ENCODE measurements at places on chromosomes 2 and 18. TPM values are rescaled to one million over a fixed set of nuclear protein-coding genes. Genes with fewer than 3 reads are reported as not detected.

DNA sequence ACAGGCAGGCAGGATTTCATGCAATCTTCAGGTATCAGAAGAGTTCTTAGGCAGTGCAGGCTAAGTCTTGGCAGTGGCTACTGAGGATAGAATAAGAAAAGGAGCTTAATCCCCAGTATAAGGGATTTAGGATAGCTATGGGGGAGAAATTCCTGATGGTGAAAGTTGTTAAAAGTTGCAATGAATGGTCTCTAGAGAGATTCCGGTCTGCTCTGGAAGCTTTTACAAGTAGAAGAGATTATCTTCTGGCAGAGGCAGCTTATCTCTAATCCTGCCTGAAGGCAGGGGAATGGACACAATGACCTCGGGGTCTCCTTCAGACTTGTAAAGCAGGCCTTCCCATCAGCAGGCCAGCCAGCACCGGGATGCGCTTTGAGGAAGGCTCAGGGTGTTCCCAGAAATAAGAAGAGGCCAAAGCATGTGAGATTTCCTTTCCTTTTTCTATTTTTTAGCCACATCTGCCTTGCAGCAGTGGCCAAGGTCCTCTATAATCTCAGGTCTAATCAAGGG is 253.9 kb upstream of the KLHL29 start:
- no peak for DNase-seq

DNA sequence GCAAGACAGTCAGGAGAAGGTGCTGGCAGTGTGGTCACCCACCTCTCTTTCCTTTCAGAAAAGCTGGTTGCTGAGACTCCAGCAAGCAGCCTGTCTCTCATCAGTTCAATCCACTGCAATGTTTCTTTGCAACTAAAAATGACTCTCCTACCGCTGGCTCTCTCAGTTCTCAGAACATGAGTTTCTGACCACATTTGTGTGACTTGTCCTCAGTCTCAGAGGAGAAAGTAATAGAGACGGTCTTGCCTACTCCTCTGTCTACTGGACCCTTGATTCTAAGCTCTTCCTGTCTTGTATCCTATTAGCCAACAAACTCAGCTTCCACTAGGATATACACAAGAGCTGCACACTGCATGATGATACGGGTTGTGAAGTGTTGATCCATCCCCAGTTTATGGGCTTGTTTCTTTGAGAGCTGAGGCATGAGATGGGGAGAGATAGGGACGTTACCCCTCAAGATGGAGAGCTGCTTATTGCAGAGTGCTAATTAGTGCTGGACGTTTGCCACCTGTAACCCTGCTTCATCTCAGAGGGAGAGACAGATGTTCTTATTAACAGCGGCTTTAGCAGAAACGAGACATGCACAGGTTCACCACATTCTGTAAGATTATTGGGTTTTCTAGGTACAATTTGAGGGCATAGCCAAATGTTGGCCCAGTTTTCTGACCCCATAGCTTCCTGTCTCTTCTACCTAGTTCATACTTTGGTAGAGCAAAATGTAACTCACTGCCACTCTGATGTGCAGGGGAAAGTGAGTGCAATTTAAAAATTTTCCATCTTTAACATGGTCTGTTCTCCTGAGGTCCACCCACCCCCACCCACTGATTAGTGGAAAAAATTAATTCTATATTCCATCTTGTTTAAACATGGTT is 32.4 kb upstream of the YWHAQ start:
- no peak for DNase-seq

DNA sequence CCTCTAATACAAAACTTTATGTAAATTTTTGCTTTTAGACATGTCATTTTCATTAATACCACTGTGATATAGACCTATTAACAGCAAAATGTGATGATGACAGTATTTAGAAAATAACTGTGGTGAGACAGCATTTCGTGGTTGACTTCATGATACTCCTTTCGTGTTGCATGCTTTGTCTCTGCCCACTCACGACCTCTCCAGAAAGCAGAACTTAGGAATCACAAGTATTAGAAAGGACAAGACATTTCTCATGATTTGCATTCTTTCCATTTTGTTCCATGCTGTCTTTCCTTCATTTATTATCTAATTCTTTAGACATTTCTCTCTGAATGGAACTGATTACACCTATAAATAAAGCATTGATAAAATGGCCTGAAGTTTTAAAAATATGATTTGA is 85.2 kb upstream of the POU3F3 start:
- no peak for DNase-seq

DNA sequence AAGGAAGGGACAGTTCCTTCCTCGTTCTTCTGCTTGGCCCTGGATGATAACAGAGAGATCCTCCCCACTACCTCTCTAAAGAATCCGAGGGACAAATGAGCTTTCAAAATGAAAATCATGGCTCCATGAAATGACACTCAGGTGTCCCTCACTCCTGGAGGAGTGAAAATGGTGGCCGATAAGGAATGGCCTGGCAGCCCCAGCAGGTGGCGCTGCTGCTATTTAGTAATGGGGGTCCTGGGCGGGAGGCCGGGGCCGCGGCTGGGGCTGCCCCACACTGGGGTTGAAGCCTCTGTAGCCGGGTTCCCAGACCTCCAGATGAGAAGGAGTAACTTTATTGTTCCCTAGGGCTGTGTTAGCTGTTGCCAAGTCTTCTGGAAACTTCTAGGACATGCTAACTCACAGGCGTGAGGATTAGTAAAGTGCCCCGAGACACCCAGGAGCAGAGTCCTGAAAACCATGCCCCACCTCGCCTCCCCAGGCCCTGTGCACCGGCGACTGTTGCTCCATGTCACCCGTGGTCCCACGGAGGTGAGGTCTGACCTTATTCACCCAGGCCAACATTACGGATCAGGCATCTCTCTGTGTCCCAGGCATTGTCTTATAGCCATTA is 138.0 kb downstream of the CTIF start:
- peak; percentile 93 for DNase-seq

DNA sequence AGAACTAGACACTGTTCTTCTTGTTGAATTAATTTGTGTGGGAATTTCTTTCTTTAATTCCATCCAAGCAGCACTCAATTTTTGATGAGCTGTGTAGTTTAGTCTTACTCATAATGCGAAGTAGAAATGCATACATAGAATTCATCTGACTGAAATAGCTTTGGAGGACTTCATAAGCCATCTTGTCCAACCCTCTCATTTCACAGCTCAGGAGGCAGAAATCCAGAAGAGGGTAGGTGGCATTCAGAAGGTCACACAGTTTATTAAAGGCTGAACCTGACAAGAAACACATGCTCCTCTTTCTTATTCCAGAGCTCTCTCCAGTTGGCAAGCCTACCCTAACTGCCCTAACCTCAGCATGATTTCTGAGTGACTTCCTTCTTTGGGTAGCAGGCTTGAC is 169.2 kb upstream of the NOSTRIN start:
- no peak for DNase-seq

GRCh38 chr2:22748909-22749308 is 636.1 kb upstream of the KLHL29 start:
- DNase-seq: no peak

- no peak for DNase-seq
These were observed 396.8 kb downstream of the NCKAP5 start for GRCh38 chr2:133171393-133172004.

DNA sequence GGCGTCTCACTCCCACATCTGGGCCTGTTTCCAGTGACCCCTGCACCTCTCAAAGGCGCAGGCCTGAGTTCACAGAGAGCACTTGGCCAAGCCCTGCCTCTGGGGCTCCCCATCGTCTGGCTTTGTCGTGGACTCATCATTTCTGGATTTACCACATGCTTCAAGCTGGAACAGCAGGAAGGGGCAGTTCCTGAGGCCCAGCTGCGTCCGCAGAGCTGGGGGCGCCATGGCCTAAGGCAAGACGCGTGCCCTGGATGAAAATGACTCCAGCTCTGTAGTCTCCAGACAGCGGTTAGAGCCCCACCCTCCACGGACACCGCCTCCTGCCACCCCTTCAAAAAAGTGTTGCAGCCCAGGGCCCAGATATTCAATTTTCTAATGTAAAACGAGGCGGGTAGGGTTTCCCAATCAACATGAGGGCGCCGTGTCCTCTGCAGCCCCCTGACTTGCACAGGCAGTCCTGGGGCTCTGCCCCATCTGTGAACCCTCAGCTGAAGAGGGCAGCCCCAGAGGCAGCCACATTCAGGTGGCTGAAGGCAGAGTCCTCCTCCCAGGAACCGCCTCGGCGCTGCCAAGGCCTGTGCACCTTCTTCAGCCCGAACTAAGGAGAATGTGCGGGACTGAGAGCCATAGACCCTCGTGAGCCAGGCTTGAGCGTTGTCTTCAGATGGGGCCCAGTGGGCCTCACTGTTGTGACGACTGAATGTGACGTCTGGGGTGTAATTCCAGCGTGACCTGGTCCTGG is 85.5 kb downstream of the NFATC1 start:
- DNase-seq: peak; percentile 6

- DNase-seq: no peak
These were observed 245.8 kb downstream of the EIPR1 start for GRCh38 chr2:3131636-3132326.

DNA sequence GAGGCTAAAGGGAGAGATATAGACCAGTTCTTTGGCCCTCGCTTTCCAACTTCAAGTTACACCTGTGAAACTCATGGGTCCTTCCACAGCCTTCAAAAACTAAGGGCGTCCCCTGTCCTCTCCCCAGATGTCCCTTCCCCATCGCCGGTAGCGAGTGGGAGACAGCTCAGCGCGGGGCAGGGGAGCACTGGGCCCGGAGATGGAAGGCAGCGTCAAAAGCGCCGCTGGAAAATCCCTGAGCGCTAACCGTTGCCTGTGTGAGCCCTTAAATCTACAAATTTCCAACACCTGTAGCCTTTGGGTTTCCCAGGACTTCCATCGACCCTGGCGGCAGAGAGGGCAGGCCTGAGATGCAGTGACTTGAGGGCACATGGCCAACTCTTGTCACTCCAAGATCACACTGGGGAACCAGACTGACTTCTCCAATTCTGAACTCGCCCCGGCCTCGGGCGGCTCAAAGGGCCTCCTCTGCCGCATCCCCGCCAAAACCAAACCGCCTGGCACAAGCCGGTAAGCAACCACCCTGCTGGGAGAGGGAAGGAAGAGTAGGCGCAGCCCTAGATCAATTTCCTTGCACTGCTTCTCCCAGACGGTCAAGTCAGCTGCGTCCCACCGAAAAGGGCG is 879 bp upstream of the EPAS1 start:
- peak; percentile 66 for DNase-seq

DNA sequence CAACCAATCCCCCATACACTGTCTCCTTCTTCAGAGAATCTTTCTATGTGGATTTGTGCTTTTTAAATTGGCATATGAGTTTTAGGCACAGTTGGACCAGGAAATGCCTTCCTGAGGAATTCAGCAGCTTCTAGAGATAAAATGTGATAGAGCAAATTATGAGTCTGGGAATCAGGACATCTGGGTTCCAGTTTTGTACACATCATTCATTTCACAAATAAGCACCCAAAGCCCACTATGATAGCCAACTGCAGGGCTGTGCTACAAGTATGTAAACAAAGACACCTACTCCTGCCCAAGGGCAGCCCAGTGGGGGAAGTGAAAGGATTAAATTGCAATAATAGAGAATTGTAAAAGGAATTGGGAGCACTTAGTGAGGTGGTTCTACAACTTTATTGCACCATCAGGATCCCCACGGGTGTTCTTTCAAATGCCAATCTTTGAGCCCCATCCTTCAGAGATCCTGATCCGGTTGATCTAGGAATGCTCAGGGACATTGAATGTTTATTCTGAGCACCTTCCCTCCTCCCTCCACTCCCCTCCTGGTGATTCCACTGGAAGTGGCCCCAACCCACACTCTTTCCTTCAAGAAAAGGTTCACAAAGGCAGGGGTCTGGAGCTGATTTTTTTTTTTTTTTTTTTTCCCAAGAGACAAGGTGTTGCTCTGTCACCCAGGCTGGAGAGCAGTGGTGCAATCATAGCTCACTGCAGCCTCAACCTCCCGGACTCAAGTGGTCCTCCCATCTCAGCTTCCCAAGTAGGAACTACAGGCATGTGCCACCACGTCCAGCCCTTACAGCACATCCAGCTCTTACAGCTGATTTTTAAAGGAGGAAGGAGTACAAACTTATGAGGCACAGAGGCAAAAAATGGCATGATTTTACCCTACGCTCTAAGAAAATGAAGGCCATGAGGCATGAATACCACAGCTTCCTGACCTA is 11.1 kb upstream of the KCMF1 start:
- DNase-seq: no peak

GRCh38 chr2:191895743-191896142 is 48.9 kb upstream of the CAVIN2 start:
- DNase-seq: no peak

- DNase-seq: no peak
These were observed 101.5 kb downstream of the LDLRAD4 start for GRCh38 chr18:13320096-13320495.

DNA sequence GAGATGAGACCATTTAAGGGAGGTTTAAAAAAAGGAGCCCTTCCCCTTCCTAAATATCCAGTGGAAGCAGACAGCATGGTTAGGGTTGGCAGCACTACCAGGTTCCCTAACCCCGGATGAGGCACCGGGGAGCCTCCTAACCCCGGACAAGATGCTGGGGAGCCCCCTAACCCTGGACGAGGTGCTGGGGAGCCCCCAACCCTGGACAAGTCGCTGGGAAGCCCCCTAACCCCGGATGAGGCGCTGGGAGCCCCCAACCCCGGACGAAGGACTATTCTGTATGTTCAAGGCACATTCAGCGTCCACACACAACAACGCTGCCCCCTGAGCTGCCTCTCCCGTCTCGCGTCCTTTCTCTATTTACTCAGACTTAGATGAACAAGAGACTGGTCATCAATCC is 51.9 kb downstream of the ANKMY1 start:
- no peak for DNase-seq

DNA sequence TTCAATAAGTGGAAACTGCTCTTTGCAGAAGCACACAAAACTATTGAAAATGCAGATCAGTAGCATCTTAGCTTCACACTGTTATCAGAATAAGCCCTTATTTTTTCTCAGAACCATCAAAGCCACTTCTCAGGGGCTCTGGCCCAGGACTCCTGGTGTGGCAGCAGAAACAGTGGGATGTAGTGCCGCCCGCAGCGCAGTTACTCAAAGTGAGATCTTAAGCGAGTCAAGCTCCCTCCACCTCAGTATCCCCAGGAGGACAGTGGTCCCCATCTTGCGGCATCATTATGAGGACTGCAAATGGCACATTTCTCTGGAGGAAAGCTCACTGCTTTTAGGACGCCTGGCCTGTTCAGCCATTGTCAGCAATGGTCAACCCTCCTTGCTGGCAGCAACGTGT is 60.0 kb downstream of the MBP start:
- DNase-seq: no peak

DNA sequence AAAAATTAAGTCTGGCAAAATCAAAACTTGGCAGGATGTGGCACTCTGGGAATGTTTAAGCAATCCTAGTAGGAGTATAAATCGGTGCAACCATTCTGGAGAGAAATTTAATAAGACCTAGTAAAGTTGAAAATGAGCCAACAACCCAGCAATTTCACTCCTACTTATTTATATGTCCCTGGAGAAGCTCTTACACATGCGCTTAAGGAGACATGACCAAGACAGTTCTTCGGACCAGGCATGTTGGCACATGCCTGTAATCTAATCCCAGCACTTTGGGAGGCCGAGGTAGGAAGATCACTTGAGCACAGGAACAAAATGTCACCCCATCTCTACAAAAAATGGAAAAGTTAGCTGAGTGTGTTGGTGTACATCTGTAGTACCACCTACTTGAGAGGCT is 374.6 kb upstream of the LYPD1 start:
- no peak for DNase-seq

Gene CHST9
- total RNA-seq: 0.57 TPM

Gene REG3A
- 1.9 TPM for total RNA-seq

Gene HRH4
- not detected for total RNA-seq

Gene PPP1R1C
- 18.0 TPM for total RNA-seq

Gene CTIF
- 41.0 TPM for total RNA-seq

Gene SERPINB11
- total RNA-seq: not detected

Gene GGCX
- total RNA-seq: 35.8 TPM

Gene GALNT5
- total RNA-seq: 0.97 TPM

Gene MEIS1
- 35.1 TPM for total RNA-seq

Gene RAX
- total RNA-seq: not detected

Gene CIDEA
- total RNA-seq: 0.59 TPM

Measured in right cardiac atrium (tissue), 5 donors.